Foreskin fibroblast (primary cell): ENCODE measurements at places on chromosomes 2 and 18.

GRCh38 chr2:63712748-63713147 is 124.0 kb downstream of the MDH1 start:
- DNase-seq: peak; percentile 84

GRCh38 chr2:110170102-110170501 is 34.7 kb downstream of the NPHP1 start:
- no peak for DNase-seq

DNA sequence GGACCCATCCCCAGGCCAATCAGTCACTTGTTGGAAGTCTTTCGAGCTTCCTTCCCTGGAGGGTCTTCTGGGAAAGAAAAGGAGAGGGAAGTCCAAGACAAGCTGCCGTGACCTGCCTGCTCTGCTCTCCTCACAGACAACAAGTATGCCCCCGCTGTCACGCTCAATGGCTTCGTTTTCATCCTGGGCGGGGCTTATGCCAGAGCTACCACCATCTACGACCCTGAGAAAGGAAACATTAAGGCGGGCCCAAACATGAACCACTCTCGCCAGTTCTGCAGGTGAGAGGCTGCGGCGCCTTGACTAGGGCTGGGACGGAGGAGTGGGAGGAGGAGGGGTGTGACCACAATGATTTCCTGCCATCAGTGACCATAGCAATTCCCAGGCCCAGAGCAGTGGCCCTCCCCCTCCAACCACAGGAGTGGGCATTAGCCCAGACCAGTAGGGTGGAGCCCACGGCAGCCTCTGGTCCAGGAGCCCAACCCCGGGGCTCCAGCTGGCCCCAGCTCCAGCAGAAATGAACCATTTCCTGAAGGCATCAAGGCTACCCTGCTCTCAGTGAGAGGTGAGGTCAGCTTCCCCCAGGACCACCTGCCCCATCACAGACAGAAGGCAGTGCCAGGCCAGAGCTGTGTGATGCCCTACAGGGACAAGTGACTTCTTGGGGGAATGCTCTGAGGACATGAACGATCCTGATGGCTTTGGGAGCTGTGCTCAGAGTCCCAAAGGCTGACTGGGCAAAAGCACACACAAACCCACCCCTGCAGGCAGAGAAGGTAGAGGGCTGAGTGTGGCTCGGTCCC is 223.1 kb downstream of the ATAD2B start:
- DNase-seq: no peak

GRCh38 chr2:1972948-1973347 is 228.6 kb upstream of the PXDN start:
- DNase-seq: no peak

- peak; percentile 18 for DNase-seq
These were observed 200.9 kb downstream of the NYAP2 start for GRCh38 chr2:225600444-225600843.

DNA sequence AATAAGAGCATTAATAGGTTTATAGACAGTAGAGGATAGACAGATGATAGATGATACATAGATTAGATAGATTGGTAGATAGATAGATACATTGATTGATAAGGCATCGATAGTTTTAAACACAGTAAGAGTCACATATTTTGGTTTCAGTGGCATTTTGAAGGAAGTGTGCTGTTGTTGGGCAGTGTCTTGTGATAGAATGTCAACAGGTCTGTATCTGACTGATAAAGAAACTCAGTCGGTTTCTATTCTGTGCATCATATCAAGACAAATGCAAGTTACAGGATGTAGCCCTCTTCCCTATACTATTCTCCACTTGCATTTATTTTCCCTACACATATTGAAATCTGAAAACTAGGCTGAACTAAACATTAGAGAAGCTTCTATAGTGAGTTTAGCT is 1229.0 kb upstream of the ZEB2 start:
- no peak for DNase-seq

- peak; percentile 62 for DNase-seq
These were observed 36.8 kb upstream of the ATP8B1 start for GRCh38 chr18:57839942-57840381.

DNA sequence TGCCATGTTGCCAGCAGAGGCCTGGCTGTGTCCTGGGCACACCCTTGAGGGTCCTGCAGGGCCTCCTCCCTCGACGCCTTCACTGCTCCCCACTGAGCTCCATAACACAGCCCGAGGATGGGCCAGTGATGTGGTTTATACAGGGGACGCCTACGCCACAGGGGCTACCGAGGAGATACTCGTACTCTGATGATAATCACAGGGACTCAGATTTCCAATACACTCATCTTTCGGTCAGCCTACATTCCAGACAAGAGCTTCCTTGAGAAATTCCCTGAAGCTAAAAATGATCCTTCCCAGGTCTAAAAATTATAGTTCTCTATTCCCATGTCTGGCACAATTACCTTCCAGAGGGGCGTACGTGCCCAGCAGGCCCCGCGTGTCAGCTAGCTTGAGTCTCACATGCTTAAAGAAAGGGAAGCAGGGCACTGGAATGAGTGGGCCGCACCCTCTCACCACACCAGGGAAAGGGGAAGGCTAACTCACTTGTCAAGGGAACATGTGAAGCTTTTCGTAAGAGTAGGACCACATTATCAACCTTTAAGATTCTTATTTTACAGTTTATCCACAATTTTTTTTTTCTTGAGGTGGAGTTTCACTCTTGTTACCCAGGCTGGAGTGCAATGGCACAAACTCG is 159.5 kb upstream of the NDUFV2 start:
- DNase-seq: no peak

- DNase-seq: no peak
These were observed 236.5 kb downstream of the HAUS1 start for GRCh38 chr18:46340716-46341115.

- DNase-seq: no peak
These were observed 127.3 kb upstream of the TACR1 start for GRCh38 chr2:75326645-75327044.

DNA sequence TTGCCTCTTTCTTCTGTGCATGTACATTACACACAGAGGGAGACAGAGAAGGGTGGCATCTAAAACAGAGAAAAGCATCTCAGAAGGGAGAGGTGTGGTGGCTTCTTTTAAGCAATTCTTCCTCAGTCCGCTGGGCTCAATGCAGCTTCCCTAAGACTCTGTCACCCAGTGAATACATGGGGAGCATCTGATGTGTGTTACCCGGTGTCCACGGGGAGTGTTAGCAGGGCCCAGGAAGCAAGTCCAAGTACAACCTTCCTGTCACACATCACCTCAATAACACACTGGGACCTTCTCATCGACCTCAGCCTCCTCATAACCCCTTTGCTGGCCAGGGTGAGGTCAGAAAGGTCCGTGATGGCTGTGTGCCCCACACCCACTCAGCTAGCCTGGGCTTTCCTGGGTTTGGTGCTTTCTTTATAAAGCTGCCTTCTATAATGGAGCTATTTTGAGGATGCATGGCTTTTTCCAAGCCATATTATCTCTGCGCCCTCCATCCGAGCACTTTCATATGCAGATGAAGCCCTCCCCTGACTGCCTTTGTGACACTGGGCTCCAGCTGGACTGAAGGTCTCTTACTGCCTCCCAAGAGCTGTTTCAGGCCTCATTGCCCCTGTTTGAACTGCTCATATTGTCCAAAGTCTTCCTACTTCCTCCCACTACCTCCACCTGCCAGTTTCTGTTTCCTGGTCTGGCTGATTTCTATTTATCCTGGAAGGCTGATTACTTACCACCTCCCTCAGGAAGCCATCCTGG is 21.4 kb downstream of the TNFRSF11A start:
- DNase-seq: no peak

- DNase-seq: peak; percentile 12
These were observed 124.2 kb upstream of the SATB2 start for GRCh38 chr2:199581935-199582360.

DNA sequence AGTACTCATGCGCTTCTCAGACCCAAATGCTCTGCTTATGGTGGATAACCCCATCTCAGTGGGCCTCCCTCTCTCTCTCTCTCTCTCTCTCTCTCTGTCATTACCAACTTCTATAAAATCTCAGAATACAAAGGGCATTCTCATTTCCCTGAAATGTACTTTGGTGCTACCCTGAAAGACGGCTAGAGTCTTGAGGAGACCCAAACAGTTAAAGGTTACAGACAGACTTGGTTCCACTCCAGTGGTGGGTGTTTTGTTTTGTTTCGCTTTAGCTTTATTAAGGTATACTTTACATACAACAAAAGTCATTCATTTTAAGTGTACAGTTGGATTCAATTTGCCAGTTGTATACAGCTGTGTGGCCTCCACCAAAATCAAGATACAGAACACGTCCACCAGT is 60.9 kb downstream of the BCL11A start:
- DNase-seq: no peak

GRCh38 chr2:105416156-105416555 is 17.3 kb upstream of the FHL2 start:
- no peak for DNase-seq
